ENCODE measurements at places on chromosomes 11 and 22.
A peak's percentile ranks its signal among the peaks of the same experiment; 100 is the strongest.

- DNase-seq = no peak
Measured at GRCh38 chr11:78914503-78914902, 339.8 kb upstream of the NARS2 start.

GRCh38 chr22:29306835-29307595 is 565 bp downstream of the GAS2L1 start:
- peak; percentile 27 for DNase-seq

GRCh38 chr11:114928260-114928870 is 250.0 kb downstream of the NXPE2 start:
- DNase-seq = no peak

- DNase-seq = peak; percentile 35
Measured at GRCh38 chr11:122754553-122755322, 83.6 kb upstream of the CRTAM start.

- DNase-seq = no peak
Measured at GRCh38 chr11:42175203-42175602, 715.8 kb upstream of the LRRC4C start.

DNA sequence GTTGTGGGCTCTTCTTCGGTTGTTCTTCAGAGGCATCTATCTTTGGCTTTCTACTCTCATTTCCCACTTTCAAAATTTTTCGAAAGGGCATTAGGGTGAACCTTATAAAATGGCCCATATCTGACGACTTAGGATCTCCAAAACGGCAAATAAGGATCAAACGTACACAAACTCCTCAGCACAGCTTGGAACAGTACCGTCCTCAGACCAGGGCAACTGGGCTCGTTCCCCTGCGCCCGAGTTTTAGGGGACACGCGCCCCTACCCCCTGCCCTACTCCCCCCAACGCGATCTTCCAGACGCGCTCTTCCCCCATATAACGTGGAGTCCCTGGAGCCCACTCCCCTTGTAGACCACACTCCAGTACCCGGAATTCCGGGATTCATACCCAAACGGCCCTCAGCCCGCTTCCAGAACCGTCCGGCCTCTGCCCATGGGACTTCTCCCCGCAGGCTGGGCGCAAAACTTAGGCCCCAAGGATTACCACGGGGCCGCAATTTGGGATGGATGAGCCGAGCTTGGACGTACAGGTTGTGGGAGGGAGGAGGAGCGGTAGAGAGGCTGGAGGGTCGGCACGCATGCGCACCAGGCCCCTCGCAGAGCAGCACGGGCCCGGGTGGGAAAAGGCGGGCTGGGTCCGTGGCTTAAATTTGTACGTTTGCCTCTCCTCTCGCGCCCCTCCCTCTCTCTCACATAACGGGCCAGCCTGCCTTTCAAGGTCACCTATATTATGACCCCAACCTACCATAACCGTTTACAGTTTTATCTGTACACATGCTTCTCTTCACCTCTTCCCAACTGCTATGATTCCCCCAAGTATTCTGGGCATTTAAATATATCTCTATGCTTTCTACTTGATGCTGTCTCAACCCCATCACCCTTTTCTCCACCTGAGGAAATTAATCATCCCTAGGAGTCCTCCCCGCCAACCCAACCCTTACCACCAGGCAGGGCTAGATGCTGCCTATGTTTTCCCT is 3.4 kb downstream of the CCDC89 start:
- peak; percentile 15 for DNase-seq

DNA sequence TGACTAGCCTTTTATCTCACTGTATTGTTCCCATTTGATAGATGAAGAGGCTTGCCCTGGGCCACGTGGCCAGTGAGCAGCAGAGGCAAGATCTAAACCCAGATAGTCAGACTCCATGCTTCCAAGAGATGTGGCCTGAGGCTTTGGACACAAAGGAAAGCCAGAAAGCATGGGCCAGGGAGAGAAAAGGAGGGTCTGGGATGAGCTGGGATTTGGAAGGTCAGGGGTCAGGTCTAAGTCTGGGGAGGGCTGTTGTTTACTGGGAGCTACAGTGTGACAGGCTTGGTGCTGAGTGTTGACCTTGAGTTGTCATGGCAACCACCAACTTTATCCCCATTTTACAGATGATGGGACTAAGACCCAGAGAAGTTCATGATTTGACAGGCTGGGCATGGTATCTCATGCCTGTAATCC is 2.1 kb downstream of the SLC35E4 start:
- DNase-seq = no peak

- no peak for DNase-seq
Measured at GRCh38 chr11:79536155-79536917, 95.5 kb upstream of the TENM4 start.

DNA sequence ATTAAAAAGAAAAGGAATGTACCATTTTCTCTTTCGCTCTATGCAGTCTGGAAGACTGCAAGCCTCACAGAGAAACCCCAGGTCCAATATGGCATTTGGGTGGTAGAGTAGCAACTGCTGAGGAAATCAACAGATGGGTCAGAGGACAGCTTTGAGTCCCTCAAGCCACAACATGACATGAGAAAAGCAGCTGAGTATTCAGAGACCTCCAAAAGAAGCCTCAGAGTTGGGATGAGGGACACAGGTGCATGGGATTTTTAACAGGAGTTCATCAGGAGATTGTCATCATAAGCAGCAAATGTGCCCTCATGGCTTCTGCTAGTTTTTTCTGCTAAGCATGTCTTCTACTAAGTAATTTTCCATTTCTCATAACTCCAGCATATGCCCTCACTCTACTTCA is 111.6 kb downstream of the BLID start:
- no peak for DNase-seq

DNA sequence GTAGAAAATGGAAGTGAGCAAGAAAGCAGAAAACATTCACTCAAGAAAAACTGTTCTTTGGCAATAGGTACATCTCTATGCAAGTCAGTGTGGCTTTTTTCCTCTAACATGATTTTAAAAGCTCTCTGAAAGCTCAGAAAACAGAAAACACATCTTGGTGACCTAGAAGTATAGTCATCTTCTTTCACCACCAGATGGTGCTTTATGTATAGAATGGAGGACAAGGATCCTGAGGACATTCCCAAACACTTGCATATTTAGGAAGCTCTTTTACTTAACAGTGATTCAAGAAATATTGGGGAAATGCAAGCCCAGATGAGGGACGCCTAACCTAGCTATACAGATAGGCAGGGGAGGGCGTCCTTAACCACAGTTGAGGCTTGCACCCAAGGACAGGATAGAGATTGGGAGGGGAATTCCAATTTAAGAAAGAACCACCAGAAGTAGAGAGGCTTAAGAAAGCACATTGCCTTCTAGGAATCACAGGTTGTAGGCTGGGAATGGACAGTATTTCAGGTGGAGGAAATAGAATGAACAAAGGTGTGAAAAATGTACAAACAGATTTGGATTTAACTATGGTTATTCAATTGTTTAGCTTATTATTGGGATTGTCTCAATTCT is 13.8 kb upstream of the CCDC81 start:
- DNase-seq = no peak

- no peak for DNase-seq
Measured at GRCh38 chr11:69637198-69637940, 3.6 kb upstream of the CCND1 start.

DNA sequence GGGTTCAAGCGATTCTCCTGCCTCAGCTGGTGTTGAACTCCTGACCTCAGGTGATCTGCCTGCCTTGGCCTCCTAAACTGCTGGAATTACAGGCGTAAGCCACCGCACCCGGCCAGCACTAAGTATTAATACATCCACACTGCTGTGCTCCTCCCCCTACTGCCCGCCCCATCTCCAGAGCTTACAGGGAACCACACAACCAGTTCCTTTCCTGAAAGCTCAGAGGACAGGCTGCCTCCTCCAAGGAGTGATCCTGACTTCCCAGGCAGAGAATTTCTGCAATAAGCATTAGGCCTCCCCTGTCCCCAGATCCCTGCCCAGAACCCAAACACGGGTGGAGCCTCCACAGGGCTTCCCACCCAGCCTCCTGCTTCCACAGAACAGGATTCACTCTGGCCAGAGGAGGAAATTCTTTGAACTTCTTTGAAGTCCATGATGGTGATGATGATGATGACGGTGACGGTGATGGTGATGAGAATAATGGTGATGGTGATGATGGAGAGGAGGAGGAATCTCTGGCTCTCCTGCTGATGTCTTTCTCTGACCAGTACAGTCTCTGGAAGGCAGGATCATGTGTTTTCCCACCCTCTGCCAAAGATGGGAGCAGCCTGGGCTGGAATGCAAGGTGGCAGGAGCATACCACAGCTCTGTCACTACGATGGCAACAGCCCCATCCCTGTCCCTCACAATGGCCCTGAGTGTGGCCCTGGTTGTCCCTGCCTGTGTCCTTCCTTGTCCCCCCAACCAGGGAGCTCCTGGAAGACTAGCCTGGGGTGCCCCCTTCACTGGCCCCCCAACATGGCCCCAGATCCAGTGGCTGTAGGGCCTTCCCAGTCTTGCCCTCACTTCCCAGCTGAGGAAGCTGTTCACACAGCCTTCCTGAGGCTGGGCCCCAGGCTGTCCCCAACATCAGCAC is 33.5 kb upstream of the CSNK1E start:
- no peak for DNase-seq

- DNase-seq = no peak
Measured at GRCh38 chr22:48895831-48896765, 931.6 kb downstream of the BRD1 start.

DNA sequence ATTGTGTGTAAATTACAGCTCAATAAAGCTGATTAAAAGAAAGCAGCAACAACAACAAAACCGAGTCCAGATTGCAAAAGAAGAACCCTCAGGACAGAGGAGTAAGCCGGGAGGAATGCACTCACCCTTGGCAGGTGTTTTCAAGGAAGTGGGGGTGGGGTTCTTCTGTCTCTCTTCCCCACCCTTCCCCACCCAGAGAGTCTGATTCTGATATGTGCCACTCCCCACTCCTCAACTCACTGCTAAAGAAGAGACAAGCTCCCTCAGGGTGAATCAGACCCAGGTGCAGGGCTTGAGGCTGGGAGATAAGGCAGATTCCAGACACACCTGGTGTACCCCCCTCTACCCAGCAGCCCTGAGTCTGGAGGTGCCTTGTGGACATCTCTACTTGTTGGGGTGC is 38.4 kb upstream of the PHF21A start:
- DNase-seq = no peak

DNA sequence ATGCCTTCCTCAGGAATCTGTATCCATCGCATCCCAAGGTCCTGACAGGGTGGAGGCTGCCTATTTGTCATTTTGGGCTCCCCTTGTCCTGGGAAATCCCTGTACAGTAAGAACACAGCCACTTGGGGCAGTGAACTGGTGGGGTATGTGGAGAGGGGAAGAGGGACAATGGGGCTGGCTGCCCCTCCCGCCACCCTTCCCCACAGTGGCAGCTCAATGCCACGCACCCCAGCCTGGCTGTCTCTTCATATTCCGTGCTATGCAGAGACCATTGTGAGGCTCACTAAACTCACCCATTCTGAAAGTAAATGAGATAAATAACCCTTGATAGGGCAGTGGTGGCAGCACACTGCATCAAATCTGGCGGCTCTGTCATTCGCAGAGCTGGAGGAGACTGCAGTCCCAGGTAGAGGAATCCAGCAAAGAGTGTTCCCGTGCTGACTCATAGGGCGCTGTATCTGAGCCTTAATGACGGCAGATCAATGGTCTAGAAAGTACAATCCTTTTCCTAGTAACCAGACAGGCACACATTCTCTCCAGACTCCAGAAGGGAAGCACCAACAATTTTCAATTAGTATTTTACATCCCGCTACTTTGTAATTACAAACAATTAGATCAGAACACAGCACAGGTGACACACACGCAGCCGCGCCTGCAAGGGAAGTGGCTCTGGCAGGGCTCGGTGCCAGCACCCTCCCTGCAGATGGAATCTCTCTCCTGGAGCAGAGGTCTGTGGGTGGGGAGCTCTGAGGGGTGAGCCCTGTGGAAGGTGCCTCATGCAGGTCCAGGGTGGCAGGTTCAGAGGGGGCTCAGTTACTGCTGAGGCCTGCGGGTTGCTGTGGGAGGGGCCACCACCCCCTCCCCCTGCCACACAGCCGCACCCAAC is 167.9 kb upstream of the B3GAT1 start:
- no peak for DNase-seq

- no peak for DNase-seq
Measured at GRCh38 chr11:23112987-23113886, 253.0 kb upstream of the CCDC179 start.

GRCh38 chr22:24727218-24727851 is 47.2 kb downstream of the PIWIL3 start:
- no peak for DNase-seq

DNA sequence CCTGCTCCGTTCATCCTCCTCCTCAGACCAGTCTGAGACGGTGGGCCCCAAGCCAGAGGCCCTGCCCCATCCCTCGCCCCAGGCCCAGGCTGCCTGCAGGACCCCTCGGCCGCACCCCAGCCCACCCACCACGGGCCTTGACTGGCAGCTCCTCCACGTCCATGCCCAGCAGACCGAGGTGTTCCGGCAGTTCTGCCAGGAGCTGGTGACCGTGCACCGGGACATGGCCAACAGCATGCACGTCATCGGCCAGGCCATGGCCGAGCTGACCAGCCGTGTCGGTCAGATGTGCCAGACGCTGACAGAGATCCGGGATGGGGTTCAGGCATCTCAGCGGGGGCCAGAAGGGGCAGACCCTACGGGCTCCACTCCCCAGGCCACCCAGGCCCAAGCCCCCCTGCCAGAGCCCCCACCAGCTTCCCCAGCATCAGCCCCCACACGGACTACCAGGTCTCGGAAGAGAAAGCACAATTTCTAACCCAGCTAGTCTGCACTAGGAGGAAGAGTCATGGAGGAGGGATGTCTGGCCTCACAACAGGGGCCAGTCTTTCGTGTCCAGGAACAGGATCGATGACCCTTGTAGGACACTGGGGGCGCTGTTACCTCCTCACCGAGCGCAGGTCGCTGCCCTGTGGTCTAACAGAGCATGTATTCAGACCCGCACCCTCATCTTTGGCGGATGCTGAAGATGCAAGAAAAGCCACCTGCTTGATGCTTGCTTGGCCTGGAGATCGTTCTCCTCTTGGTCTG is 66.3 kb downstream of the PRDM11 start:
- no peak for DNase-seq

DNA sequence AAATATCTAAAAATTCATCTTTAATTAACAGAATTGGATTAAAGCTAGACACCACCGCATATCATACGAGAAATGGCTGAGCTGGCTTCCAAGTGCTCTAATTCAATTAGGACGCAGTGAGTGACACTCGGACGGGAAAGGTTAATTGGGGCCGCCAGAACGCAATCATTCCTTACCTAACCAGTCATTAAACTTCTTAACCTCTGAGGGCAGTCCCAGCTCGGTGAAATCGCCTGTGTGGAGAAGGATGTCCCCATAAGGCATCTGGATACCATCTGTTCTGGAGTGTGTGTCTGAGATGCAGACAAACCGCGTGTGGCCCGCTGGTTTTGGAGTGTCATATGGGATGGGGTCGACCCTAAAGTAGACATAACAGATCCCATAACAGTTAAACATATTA is 50.3 kb downstream of the MPPED2 start:
- DNase-seq = no peak

GRCh38 chr11:9367551-9367950 is 16.9 kb upstream of the IPO7 start:
- no peak for DNase-seq

GRCh38 chr11:67280788-67281551 is 8.1 kb upstream of the ANKRD13D start:
- DNase-seq = no peak

GRCh38 chr11:86978756-86979608 is 23.8 kb upstream of the FZD4 start:
- DNase-seq = no peak

Data from MV-4-11 (cell line).